ENCODE measurements at places on chromosomes 6 and 20.

DNA sequence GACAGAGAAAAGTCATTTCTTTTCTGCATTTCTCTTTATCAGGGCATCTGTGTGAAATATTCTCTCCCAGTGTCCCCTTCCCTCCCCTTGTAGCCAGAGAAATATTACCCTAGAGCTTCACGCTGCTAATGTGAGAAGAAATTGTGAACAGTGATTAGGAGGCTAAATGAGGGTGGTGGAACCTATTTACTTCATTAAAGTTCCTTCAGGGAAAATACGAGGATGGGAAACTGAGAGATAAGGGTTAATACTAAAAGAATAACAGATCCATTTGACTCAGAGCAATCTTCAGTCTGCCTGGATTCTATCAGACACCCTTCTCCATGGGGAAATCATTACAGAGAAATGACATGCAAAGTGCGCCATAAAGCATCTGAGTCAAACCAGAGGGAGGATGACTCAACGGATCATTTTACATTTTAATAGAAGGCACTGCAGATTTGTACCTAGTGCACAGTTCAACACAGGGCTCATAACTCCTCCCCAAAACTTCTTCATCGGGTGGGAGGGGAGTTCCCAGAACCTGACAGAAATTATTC is 131.3 kb downstream of the GJA10 start:
- DNase-seq, result peak; percentile 68

DNA sequence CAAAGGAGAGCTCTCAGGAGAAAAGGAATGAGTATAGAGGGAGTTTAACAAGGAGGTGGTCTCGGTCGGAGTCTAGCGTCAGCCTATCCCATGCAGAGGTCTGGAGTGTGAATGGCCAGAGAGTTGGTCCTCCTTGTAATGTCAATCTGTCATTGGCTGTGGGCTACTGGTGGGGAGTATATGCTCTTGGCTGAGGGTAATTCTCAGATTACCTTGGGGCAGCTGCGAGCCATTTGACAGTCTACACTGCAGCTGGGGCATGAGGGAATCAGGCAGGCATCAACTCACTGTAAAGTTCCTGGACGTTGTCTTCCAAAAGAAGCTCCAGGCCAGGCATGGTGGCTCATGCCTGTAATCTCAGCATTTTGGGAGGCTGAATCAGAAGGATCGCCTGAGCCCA is 48.1 kb downstream of the EBF4 start:
- DNase-seq, result no peak

DNA sequence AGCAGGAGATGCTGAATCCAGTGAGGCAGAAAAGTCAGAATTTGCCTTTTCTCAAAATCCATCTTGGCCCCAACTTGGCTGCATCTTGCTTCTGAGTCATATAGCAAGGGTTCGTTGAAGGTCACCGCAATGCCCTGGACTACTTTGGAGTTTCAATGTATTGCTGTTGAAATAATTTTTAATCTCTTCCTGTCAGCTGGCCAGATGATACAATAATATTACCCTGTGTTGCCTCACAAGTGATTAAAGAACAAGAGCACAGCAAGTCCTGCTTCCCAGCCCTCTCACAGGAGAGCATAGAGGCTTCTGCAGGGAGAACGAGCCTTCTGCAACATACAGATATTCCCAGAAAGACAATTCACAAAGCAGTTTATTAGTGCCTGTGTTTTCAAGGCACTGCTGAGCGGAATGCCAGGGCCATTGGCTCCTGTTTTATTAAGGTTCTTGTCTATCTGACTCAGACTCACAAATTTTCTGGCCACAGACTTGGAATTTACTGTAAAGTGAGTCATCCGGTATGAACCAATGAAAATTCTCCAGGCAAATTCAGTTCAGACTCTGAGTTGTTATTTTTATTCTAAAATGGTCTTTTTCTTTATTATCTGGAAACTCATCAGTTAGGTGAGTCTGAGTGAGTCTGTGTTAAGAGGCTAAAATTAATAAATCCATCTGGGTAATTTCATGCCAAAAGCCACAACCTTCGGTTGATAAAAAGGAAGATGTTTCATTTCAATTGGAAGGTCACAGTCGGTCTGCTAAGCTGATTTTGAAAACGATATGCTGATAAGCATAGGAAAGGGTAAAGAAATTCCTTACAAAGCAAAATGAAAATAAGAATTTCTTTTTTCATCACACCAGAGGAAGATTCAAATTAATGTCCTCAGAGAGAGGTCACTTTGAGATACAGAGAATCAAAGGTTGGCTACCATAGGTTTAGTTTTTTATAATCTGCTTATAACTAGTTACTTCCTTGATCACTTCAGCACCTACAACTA is 289.4 kb upstream of the STXBP5 start:
- DNase-seq, result no peak

DNA sequence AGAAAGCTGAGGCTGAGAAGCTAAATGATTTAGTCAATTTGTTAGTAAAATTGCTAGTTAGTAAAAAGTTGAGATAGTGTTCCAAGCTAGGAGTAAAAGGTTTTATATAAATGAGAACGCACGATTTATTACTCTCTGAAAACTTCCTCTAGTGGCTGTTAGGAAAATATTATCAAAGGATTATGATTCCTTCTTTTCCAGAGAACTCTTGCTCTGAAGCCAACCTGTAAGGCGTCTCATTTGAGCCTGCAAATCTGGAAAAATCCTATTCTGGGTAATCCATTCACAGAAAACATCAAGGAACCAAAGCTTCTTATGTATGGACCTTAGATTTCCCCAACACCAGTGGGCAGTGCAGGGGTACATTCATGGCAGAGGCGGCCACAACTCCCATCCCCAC is 252.7 kb downstream of the SOD2 start:
- DNase-seq, result no peak

GRCh38 chr6:44533421-44533820 is 145.9 kb downstream of the CDC5L start:
- no peak for DNase-seq

DNA sequence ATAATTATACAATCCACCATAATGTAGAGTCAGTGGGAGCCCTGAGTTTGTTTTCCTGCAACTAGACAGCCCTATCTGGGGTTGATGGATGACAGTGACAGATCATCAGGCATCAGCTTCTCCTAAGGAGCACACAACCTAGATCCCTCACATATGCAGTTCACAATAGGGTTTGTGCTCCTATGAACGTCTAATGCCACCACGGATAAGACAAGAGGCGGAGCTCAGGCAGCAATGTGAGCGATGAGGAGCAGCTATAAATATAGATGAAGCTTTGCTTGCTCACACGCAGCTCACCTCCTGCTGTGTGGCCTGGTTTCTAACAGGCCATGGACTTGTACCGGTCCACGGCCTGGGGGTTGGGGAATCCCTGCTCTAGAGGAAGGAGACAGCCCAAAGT is 25.9 kb downstream of the EDEM2 start:
- no peak for DNase-seq

- DNase-seq, result no peak
These were observed 120.2 kb upstream of the BEND3 start for GRCh38 chr6:107235511-107235910.

DNA sequence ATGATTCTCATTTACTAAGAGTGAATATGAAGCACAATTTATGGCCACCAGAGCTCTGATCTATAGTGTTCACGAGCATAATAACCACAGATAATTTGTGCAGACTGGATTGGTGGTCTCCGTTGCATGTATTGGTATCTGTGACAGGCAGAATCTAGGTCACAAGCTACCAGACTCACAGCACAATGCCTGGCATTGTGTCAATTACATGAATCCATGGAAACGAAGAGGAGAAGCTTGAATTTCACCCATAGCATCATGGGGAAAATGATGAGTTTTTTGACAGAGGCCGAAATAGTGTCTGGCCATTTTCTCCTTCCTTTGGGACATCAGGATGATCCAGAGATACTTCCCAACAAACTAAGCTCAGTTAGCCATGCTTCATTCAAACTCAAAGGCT is 52.3 kb upstream of the TMEM170B start:
- no peak for DNase-seq

DNA sequence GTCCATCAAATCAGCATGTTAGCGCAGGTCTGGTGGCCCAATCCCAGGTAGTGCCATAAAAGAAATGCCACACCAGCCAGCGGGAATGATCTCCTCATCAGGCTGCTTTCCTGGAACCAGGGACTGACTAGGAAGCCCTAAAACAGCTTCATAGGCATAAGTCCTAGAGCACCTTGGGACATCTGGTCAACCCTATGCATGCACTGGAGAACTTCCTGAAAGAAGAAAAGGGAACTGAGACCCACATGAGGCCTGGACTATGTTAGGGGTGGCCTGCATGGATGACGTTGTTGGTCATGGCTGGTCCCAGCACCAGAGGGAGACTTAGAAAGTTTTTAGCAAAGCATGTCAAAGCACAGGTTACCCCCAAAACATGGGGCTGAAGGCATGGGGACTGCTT is 7.6 kb upstream of the KCNK16 start:
- no peak for DNase-seq

- DNase-seq, result no peak
These were observed 359.4 kb downstream of the CD83 start for GRCh38 chr6:14476793-14477531.

DNA sequence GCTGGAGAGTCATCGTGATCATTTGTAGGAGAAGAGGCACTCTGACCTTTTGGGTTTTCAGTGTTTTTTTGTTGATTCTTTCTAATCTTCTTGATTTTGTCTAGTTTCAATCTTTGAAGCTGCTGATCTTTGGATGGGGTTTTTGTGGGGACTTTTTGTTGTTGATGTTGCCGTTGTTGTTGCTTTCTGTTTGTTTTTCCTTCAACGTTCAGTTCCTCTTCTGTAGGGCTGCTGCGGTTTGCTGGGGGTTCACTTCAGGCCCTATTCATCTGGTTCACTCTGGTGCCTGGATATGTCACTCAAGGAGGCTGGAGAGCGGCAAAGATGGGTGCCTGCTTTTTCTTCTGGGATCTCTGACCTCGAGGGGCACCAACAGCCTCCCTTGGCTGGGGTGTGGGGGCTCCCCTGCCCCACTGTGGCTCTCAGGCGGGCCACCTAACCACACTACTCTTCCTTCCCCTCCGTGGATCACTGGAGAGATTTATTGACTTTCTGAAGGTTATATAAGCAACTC is 21.5 kb upstream of the TMEM244 start:
- DNase-seq, result no peak

GRCh38 chr20:37454636-37455385 is 66.2 kb upstream of the NNAT start:
- DNase-seq, result no peak

GRCh38 chr6:18350712-18351111 is 36.4 kb upstream of the RNF144B start:
- no peak for DNase-seq

DNA sequence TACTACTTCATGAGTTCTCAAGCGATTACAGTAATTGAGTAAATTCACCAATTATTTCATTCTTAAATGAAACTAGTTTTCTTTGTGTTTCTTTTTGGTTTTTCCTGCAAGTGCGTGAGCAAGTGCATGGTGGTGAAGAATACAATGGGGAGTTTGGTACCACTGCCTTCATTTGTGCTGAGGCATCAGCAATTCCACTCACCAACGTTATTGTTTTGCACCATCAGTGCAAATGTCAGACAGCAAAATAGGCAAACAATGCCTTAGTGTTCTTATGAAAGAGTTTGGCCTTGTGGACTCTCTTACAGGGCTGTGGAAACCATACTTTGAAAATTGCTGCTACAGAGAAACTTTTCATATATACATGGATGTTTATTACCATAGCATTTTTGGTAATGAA is 8.2 kb downstream of the CDH26 start:
- no peak for DNase-seq

DNA sequence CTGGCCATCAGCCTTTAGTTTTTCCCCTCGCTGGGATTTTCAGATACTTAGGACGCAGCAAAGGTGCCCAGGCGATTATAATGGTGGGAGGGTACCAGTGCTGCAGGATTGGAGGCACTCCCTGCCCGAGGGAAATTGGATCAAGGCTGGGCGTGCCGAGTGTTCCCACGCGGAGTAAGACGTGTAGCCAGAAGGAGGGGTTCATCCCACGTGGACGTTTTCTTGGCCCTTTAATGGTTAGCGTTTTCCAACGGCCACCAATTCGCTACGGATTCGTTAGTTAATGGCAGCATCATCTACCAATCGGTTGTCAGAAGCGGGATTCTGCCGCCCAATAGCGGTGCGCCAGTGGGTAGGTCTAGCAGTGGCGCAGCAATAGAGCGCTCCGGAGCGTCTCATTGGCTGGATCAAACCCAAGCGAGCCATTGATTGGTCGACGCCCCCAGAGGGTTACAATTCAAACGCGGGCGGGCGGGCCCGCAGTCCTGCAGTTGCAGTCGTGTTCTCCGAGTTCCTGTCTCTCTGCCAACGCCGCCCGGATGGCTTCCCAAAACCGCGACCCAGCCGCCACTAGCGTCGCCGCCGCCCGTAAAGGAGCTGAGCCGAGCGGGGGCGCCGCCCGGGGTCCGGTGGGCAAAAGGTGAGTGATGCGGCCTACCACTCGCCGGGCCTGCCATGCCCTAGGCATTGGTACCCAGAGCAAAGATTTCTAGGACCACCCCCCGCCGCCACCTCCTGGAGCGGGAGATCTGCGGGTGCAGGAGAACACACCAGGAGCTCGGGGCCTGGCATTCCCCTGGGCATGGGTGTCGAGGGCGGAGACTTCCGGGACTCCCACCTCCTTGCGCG is at the start of gene UBE2C:
Gene UBE2C, plus strand, starts transcription at position 488 of the 849 bp plus-strand sequence. Its CDS starts 52 bp downstream, at position 540.
- DNase-seq, result peak; percentile 83

GRCh38 chr6:50848989-50849795 is 30.5 kb downstream of the TFAP2B start:
- DNase-seq, result no peak

DNA sequence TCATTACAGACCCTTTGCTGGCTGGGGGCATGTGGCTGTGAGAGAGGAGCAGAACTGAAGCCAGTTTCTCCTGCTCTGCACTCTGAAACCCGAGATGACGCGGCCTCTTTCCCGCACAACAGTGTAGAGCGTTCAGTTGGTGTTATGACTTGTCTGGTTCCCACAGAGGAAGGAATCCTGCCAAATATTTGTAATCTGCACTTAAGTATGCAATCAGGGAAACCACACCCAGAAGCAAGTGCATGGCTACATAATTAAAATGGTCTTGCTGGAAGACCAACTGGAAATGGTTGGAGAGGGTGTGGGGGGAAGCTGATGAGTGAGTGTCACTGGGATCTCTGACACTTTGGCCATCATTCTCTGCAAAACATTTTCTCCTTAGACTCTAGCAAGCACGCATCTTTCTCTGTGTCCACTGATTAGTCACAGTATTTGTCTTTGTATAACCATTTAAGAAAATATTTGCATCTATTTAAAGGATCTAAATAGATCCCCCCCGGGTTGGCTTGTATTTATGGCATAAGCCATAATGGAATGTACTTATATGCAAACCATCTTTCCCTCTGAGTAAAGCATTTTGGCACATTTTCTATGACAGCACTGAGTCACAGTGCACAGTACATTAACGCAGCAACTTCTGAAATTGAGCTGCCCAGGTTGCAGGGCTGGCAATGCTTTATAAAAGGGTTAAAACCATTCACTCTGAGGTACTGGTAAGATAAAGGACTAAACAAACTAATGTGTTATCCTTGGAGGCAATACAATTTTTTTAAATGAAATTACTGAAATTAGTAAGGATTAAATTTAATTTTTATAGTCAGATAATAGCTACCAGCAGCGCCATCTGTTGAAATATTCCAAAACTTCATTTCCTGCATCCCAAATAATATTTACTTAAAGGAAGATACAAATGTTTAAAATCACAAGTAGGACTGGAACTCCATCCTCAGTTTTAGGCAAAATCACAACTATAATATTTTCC is 76.7 kb downstream of the FOXC1 start:
- no peak for DNase-seq
